ENCODE measurements at places on chromosomes 7 and 10. TPM values are rescaled to one million over a fixed set of nuclear protein-coding genes. Genes with fewer than 3 reads are reported as not detected.
A peak's percentile ranks its signal among the peaks of the same experiment; 100 is the strongest.

- no peak for DNase-seq
Measured at GRCh38 chr7:3067606-3068380, 24.1 kb upstream of the CARD11 start.

DNA sequence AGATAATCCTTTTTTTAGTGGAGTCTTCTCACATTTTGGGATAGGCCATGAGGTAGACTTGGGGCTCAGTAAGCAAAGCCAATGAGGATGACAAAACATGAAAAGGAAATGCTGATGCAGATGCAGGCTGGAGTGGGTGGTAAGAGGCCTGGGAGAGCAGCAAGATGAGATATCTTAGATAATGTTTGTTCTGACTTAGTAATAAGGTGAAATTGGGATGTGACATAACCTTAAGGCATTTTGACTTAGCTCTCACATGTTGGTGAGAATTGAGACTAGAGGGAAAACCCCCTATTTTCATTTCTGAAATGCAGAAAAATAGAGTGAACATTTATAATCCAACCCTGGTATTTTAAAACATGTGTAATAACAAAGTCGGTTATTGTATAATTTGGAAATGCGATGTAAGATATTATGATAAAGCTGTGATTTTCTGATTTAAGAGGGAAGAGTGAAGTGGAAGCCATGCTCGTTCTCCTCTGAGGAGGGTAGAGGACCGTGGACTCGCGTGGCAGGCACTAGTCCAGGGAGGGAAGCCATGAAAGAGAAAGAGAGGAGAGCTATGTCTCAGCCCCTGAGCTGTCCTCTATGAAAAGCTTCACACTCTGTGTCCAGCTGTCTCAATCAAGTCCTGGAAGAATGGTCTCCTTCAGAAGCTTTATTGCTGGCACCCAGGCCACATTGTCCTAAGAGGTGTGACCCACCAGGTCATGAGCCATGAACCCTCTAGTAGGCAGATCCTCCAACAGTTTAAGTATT lies 57.3 kb downstream of the ST7 start:
- DNase-seq = no peak

DNA sequence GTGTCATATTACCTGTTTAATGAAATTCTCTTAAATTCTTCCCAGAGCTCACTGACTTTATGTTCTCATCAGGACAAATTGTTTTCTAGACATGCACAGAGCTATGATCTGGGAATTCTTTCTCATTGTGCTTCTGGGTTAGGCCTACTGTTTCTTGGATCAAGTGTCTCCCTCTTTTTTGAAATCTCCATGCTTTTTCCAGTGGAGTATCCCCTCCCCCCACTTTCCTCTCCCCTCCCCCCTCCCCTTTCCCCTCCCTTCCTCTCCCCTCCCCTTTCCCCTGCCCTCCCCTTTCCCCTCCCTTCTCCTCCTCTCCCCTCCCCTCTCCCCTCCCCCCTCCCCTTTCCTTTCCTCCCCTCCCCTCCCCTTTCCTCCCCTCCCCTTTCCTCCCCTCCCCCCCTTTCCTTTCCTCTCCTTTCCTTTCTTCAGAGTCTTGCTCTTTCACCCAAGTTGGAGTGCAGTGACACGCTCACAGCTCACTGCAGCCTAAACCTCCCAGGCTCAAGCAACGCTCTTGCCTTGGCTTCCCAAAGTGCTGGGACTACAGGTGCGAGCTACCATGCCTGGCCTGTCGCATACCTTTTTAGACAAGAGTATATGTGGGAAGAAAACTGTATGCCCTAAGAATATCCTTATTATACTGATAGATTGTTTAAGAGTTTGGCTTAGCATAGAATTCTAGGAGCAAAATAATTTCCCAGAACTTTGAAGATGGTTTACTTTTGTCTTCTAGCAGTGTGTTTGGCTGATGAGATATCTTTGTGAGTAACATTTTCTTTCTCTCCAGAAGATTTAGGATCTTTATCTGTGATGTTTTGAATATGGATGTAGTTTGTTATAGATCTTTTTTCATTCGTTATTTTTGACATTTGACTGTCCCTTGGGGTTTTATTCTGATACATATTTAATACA lies 2.5 kb downstream of the DYNC2I1 start:
- no peak for DNase-seq

DNA sequence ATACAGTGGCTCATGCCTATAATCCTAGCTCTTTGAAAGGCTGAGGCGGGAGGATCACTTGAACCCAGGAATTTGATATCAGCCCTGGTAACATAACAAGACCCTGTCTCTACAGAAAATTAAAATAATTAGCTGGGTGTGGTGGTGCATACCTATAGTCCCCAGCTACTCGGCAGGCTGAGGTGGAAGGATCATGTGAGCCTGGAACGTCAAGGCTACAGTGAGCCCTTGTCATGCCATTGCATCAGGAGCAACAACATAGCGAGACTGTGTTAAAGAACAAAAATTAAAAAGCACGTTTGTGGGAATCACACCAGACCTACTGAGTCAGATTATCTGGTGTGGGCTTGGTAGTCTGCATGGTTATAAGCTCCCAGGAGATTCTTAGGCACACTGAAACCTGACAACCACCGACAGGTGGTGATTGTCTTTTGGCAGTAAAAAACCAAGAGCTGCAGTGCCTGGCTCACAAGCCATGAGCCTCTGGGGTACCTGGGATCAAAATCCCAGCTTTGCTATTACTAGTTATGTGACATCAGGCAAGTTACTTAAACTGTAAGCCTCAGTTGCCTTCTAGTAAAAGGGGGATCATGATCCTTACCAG lies 146.9 kb downstream of the SND1 start:
- no peak for DNase-seq

DNA sequence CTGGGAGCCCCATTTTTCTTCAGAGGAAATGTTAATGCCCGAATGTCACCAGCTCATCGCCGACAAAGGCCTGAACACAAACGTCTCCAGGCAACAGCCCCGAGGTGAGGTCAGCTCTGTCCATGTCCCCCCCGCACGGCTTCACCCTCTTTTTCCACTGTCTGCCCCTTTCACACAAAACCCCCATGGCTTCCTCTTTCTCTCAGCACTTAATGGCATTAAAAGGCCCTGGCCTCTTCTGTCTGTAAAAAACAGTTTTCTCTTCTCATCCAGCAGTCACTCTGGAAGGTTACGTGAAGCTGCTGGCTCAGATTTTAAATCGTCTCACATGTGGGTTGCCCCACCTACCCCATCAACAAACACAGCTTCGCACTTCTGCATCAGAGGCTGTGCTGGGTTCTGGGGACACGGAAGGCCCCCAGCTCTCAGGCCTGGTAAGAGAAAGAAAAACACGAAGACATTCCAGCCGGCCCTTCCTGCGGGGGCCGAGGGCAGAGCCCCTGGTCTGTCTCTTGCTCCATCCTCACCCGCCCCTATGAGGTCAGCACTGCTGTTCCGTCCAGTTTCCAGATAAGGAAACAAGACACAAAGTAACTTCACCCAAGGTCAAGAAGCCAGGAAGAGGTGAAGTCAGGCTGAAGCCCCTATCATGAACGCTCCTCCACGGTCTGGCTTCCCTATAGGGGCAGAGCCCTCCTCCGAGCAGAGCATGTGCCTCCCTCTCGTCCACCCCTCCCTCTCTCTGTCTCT lies 91.1 kb upstream of the PDGFA start:
- DNase-seq = no peak

GRCh38 chr7:151599401-151600227 lies 79.9 kb upstream of the RHEB start:
- DNase-seq = no peak

DNA sequence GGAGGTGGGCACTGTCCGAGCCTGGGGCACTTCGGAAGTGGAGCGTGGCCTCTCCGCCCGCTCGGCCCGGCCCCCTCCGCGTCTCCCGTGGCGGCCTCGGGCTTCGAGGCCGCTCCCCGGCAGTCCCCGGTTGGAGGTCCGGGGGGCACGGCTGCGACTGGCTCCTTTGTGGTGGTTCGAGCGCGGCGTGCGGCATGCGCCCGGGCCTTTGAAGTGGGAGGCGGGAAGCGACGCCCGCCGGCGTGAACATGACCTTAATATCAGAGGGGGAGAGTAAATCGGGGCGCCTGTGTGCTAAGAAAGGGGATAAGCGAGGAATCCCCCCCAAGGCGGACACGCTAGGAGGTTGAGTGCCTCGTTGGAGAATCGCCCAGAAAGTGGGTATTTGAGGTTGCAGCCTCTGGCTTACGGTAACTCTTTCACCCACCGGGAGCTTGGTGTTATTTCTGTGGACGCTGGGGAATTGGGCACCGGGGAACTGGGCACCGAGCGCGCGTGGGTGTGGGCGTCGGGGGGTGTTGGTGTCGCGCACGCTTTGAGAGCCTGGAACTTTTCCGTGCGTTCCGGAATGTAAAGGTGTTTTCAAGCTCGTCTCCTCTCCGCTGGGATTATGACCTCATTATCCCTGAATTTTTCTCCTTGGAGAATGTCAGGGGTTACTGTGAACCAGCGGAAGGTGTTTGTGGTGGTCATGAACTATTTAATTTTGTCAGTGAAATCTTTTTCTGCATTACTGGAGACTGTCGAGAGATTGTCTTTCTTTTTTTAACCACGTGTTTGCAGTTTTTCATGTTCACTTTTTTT lies 660 bp downstream of the SUV39H2 start:
- DNase-seq = peak; percentile 55

DNA sequence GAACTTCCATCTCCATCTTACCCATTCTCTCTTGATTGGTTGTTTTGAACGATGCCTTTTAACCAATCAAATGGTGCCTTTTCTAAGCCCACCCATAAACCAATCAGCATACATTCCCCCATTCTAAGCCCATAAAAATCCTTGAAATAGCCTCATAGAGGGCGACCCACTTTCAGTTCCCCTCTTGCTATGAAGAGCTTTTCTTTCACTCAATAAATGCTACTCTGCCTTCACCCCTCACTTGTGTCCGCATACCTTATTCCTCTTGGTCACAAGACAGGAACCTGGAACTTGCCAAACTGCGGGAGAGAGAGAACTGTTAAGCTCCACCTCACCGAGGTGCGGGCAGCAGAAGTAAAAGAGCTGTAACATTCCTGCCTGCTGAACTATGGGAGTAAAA lies 1602.0 kb upstream of the LRRTM3 start:
- no peak for DNase-seq

GRCh38 chr7:103989785-103990767 lies 618 bp upstream of the RELN start:
- peak; percentile 17 for DNase-seq

- peak; percentile 58 for DNase-seq
Measured at GRCh38 chr10:62437696-62438095, 63.5 kb downstream of the ZNF365 start.

GRCh38 chr10:69459893-69460575 lies 8.8 kb downstream of the TSPAN15 start:
- peak; percentile 60 for DNase-seq

- DNase-seq = no peak
Measured at GRCh38 chr10:101063050-101063525, 1.3 kb downstream of the KAZALD1 start.

DNA sequence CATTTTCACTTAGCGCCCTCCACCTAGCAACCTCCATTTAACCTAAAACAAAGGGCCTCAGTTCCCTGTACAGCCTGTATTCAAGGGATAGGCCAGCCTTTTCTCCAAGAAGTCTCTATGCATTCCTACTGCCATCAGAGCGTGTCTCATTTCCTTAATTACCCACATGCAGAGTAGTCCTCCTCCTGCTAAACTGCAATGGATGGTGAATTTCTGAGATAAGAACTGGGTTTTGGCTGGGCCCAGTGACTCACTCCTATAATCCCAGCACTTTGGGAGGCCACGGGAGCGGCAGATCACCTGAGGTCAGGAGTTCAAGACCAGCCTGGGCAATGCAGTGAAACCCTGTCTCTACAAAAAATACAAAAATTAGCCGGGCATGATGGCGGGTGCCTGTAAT lies 71.1 kb upstream of the GPR158 start:
- no peak for DNase-seq

DNA sequence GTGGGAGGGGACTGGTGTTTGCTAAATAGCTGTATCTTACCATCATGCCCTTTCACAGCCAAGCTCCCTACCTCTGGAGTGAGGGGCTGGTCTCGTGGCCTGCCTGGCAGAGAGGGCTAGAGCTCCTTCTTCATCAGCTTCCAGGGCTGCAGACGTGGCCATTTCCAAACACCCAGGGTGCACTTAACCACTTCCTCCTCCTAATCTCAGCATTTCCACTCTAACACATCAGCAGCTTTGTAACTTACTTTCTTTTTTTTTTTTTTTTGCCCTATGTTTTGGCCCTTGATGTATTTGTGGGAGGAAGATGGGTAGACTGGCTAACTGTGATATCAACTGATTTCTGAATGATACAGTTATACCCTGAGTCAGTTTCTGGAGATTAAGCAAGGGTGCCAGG lies 27.4 kb downstream of the LRRC4 start:
- DNase-seq = no peak

GRCh38 chr7:141039376-141039775 lies 24.6 kb upstream of the MRPS33 start:
- no peak for DNase-seq

DNA sequence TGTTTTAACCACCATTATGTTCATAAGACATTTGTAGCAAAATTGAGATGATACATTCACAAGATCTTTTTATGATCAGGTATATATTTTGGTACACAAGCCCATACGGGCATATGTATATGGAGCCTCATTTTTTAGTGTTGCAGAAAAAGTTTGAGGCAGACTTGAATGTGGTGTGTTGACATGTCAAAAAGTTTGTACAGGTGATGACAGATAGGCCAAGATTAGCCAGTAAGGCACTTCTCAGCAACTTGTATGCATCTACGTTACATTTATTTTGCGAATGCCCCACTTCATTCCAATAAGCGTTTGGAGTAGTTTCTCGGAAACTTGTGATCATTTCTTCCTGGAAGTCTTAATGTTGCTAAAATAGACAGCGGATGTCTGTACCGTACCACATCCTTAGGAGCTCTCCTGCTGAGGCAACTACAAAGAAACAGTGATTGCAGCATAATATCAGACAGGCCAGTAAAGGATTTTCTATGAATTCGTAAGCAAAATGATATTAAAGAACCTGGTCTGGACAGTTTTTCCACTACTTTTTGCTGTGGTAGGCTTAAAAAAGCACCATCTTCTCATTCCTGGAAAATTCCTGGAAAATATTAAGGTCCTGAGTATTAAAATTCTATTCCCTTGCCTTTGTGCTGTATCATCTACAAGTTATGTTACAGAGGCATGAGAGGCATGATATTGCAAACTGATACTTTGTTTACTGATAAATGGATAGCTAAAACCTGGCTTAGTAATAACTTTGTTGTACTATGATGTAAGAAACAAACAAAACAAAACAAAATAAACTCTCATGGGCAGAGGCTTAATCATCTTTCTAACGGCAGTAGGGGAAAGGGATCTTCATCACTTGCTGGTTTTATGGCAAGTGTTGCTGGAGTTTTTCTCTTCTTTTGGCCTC lies 153.6 kb downstream of the HDAC9 start:
- DNase-seq = no peak

- DNase-seq = no peak
Measured at GRCh38 chr10:109633846-109634245, 289.5 kb downstream of the XPNPEP1 start.

GRCh38 chr10:73799899-73800559 lies 11.4 kb downstream of the NDST2 start:
- no peak for DNase-seq

Gene SYT15B
- 0.60 TPM for total RNA-seq

Gene ADARB2
- total RNA-seq = 0.31 TPM

Gene LIPF
- not detected for total RNA-seq

Gene ZNF3
- total RNA-seq = 32.6 TPM

Gene EN2
- not detected for total RNA-seq

Gene TMEM196
- total RNA-seq = 0.14 TPM
